Heart right ventricle (tissue), 16 donors: ENCODE measurements at places on chromosomes 1 and 21. TPM values are rescaled to one million over a fixed set of nuclear protein-coding genes. Genes with fewer than 3 reads are reported as not detected.

- no peak for DNase-seq
Measured at GRCh38 chr1:17711941-17712340, 43.2 kb upstream of the ACTL8 start.

DNA sequence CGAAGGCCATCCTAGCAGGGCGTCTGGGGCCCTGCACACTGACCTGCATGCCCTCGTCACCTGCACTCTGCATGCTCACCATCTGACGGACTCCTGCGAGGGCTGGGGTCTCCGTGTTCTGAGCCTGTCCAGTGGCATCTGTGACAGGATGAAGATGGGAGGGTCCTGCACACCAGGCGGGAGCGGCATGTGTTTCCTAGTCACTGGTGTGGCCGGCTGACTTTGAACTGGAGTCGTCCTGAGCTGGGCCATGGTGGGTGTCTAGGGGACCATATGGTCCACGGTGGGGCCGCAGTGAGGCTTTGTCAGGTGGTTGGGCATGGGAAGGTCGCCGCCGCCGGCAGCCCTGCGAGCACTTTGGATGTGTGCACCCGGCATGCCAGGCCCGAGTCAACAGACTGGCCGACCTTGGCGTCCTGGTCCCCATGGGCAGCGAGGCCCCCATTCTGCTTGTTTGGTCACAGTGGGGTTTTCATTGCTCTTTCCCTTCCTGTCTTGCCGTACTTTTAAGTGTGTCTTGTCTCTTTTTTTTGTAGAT lies 16.7 kb upstream of the DIP2A start:
- DNase-seq = no peak

PLPP3 gene
- 101 TPM for total RNA-seq

GRCh38 chr1:229070168-229070567 lies 200.7 kb upstream of the RAB4A start:
- DNase-seq = peak; percentile 81

GRCh38 chr1:49028396-49028795 lies 251.7 kb upstream of the BEND5 start:
- DNase-seq = no peak

DNA sequence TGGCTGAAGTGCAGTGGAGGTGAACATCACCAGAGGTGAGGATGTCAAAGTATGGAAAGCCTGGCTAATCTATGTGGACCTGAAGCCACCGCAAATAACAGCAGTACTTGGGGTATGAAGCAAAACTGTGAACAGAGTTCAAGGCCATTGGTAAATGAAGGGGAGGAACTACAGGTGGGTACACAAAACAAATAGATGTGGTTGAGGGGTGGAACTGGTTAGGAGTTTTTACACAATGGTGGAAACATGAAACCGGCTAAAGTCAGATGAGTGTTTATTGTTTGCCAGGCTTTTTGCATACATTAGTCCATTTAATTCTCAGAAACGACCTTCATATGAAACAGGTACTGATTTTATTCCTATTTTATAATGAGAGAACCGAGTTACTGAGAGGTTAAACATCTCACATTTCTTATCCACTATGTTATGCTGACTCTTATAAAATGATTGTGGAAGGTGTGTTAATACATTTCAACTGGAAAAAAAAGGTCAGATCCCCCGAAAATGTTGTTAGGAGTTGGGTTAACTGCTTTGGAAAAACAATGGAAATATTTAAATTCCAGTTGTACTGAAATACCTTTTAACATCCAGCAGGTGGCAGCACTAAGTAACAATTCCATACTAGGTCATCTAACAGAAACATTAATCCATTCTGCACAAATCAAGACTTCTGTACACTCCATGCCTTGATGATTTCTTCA lies 44.3 kb upstream of the GTF2B start:
- DNase-seq = no peak

DUSP12 gene
- total RNA-seq = 10.2 TPM

DNA sequence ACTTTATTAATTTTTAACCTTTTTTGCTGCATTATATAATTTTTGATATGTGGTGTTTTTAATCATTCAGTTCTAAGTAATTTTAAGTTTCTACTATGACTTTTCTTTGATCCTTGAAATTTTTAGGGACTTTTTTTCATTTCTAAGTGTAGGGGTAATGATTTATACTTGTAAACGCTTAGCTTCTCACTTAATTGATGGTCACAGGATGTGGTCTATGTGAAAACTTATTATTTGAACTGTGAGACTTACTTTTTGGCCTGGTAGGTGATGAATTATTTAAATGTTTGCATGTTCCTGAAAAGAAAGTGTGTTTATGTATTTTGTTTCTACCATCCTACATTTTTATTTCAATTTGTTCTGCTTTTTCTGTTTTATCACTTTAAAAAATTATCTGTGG lies 17.2 kb downstream of the ALPL start:
- DNase-seq = no peak

LEMD1 gene
- total RNA-seq = not detected

DNA sequence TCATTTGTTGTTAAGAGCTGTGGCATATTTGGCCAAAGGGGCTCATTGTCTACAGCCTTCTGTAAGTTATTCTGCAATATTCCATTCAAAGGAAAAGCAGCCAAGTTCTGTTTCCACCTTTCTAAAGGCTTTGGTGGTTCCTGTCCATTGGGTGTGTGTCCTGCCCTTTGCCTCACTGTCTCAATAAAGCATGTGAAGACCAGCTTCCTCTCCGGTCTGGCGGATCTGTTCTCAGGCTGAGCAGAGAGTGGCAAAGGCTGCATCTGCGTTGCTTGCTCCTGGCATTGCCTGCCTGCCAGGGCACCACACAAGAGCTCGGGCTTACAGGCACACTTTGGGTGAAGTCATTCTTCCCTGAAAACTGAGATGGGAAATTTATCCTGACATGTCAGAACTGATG lies 34.9 kb downstream of the ST6GALNAC3 start:
- no peak for DNase-seq

OR2AK2 gene
- not detected for total RNA-seq

PCP4L1 gene
- total RNA-seq = 1.0 TPM

DNA sequence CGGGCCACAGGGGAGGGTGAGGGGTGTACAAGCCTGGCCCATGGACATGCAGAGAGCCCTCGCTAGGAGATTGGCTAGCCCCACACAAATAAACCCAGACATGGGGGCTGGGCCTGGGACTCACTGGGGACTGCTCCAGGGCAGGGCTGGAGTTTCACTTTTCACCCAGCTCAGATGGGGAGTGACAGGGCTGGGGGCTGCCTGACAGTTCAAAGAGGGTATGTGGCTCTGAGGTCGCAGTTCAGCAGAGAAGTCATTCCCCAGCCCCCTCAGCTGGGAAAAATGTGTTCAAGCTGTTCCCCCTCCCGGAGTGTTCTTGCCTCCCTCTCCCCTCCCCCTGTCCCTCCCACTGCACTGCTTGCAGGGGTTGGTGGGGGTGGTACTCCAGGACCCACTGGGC lies 277.1 kb downstream of the TRABD2B start:
- no peak for DNase-seq

GRCh38 chr1:43546388-43547100 lies 15.9 kb downstream of the PTPRF start:
- DNase-seq = no peak

DNA sequence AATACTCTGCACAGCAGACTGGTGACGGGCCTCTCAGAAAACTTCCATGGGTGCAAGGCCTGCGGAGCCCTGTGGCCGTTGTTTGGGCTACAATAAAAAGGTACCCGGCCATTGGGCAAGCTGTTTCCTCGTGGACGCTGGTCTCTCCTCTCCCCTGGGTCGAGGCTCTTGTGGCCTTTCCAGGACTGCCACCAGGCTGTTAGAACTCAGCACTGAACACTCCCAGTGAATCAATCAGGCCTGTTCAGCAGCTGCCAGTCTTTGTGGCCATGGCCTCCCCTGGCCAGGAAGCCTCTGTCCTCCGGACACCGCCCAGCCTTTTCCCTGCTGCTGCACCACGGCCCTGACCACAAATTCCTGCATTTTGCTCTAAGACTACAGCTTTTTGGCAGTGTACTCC lies 33.0 kb upstream of the ACTRT2 start:
- DNase-seq = no peak

ATP1A4 gene
- total RNA-seq = 0.14 TPM

DNA sequence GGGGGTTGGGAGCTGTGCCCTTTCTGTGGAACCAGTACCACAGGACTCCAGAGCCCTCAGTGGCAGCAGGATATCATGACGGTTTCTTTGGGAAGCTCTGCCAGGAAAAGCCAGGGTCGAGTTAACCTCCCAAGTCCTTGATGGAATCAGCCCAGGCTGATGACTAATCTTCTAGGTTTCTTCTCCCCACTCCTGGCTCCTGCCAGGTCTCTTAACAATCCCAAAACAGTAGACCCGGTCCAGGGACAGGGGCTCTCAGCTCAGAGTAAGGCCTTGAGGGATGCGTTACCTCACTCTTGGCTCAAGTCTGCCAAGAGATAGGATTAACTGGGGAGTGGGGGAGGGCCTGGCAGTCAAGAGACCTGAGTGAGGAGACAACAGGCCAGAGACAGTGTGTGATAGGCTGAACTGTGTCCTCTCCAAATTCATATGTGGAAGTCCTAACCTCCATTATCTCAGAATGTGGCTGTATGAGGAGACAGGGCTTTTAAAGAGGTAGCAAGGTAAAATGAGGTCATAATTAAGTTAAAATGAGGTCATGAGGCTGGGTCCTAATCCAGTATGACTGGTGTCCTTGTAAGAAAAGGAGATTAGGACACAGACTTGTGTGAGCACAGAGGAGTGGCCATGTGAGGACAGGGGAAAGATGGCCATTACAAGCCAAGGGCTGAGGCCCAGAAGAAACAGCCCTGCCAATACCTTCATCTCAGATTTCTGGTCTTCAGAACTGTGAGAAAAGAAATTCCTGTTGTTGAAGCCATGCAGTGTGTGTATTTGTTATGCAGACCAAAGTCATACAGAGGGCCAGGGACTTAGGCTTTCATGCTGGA lies 95.0 kb downstream of the BEND5 start:
- DNase-seq = no peak

DNA sequence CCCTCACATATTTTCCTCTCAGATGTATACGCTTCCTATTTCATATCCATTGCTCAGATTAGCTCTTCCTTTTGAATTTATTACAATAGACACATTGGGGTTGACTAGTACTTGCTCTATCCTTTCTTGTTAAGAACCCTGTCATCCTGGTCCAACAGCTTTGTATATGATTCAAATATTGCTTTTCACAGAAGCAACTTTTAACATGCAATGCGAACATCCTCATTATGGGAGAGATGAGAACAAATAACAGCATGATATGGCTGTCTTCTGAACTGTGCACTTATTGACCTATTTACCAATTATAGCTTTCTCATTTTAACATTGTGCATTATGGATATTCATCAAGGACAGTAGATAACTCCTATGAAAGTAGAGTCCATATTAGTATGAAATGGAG lies 510.8 kb downstream of the PTPRC start:
- DNase-seq = no peak

DNA sequence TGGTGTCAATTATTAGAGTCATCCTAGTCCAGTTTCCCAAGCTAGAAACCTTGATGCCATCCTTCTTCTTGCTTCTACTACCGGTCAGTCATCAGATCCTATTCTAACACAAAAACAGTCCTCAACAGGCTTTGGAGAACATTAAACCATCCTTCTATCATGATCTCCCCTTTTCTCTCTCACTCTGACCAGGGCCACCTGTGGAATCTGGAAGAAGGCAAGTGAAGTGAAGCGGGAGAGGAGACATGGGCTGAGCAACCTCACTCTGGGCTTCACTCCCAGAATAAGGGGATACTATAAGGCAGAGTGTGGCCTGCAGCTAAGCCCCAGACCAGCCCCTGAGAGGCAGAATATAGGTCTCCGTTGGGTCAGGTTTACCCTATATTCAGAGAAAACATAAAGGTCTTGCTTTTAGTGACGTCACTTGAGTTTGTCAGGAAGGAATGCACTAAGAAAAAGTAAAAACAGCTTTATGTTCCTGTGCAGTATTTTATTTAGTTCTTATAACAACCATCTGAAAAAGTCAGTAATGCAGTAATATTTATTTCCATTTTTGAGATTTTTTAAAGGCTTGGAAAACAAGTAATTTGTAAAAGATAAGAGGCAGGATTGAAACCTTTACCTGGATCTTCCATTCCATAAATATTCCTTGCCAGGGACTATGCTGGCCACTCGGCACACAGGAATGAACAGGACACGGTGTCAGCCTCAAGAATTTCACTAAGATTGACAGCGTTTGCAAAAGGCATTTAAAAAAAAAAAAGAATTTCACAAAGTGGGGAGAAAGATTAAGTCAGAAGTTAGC lies 61.3 kb downstream of the NFASC start:
- no peak for DNase-seq

- no peak for DNase-seq
Measured at GRCh38 chr1:56495538-56495937, 83.8 kb downstream of the PLPP3 start.

RBM11 gene
- total RNA-seq = 0.59 TPM

DNA sequence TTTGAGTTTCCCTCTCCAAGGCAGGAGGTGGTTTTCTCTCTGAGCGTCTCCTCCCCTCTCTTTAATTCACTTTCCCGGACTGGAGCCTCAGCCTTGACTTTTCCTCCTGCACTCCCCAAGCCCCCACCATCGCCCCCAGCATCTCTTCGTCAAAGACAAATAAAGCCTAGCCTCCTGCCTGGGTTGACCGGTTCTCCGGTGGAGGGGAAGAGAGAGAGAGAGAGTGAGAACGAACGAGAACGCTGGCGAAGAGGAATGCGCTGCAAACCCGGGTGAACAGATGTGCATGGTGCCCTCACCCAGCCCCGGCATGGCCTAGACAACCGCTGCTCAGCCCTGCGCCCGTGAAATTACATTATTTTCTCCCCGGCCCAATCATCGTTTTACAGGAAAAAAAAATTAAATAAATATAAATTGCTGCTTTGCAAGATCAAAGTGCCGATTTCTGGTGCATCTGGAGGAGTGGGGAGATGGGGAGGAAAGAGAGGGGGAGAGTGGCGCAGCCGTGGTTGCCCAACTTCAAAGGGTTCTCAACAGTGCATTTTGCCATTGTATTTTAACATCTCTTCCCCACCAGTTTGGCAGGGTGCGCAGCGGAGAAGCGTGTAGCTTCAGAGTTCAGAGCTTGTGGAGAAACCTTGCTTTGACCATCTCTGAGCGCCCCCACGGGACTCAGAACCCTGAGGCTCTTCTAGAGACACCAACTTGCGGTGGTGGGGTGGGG lies 11.4 kb upstream of the TBX15 start:
- no peak for DNase-seq

CAPN8 gene
- total RNA-seq = not detected

DNA sequence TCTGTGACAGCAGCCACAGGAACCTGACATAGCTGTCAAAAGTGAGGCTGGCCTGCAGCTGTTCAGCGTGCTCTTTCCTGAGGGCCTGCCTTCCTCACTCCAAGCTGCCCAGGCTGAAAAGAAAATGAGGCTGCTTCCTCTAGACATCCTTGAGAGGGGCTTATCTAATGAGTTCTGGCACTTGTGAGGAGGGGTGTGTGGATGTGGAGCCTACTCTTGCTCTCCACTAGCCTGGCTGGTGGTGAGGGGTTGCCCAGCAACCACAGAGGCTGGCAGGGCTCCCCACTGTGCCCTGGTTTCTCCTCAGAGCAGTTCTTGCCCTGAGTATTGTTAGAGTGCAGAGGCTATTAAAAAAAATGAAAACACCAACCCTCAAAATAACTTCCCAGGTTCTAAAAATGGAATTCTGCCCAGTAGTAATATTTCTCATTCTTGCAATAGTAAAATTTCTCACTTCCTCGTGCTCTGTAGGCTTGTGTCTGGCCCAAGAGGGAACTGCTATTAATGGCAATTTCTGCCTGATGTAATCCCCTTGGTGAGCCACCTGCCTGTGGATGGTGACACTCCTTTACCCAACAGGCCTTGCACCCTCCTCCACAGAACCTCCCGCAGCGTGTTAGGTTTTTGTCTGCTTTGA lies 52.6 kb upstream of the EPS8L3 start:
- no peak for DNase-seq
